ENCODE measurements at places on chromosomes 6 and 20. TPM values are rescaled to one million over a fixed set of nuclear protein-coding genes. Genes with fewer than 3 reads are reported as not detected.

Gene ULBP1
- 1.9 TPM for total RNA-seq

Gene MATN4
- not detected for total RNA-seq

Gene KIAA0408
- total RNA-seq = 120 TPM

Gene ECT2L
- total RNA-seq = 0.31 TPM

Gene RUNX2
- 0.31 TPM for total RNA-seq

Gene IRF4
- not detected for total RNA-seq

Gene GGTLC1
- total RNA-seq = not detected

Gene CLIC5
- 1.9 TPM for total RNA-seq

Gene CSNK2A1
- total RNA-seq = 244 TPM

Gene SLC44A4
- total RNA-seq = not detected

Gene RSPO4
- not detected for total RNA-seq

Gene IMPG1
- not detected for total RNA-seq

Gene RNF5
- total RNA-seq = 49.8 TPM

Gene CD93
- total RNA-seq = 10.3 TPM

Gene DTNBP1
- total RNA-seq = 7.8 TPM

Gene PMEPA1
- total RNA-seq = 7.5 TPM

Gene RNF8
- 27.5 TPM for total RNA-seq

Gene NKAIN4
- total RNA-seq = 17.8 TPM

Gene C20orf96
- total RNA-seq = 7.5 TPM

Gene KCNQ5
- 26.9 TPM for total RNA-seq

Gene PRDM1
- 2.5 TPM for total RNA-seq

Gene LINC00237
- 2.8 TPM for total RNA-seq

Gene ERVFRD-1
- total RNA-seq = not detected

Gene ABHD16B
- total RNA-seq = not detected
